Head of caudate nucleus (tissue), 42 donors: ENCODE measurements at places on chromosomes 6 and 20.

GRCh38 chr6:141989706-141989959, 143.1 kb upstream of the GJE1 start:
- DNase-seq: no peak

- DNase-seq: no peak
Observed at GRCh38 chr6:21831521-21832291, 238.2 kb downstream of the SOX4 start.

DNA sequence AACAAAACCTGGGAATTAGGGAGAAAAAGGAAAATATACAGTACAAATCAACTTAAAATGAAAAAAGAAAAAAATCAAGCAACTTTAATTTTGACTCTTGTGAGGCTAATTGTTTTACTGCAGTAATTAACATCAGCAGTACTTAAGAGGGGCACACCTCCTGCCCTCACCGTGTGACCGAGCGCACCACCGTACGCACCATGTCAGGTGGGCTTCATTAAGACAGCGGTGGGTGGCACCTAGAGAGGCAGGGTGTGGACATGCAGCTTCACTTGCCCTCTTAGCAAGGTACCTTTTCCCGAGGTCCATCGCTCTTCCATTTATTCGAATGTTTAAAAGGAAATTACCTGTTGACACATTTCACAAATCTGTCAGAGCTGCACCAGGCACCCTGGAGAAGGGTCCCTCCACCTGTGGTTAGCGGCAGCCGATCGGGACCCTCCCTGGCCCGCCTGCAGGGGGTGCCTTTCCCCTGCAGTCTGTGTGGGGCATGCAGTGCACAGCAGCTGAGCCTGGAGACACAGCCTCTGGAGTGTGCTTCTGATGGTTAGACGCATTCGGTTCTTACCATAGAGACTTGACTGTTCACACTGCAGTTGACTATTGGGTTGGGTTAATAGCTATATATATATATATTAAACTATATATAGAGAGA, 184.1 kb downstream of the TMEM242 start:
- no peak for DNase-seq

GRCh38 chr6:35425284-35425683, 26.9 kb upstream of the FANCE start:
- no peak for DNase-seq

GRCh38 chr6:105192707-105193465, 13.1 kb upstream of the POPDC3 start:
- no peak for DNase-seq

DNA sequence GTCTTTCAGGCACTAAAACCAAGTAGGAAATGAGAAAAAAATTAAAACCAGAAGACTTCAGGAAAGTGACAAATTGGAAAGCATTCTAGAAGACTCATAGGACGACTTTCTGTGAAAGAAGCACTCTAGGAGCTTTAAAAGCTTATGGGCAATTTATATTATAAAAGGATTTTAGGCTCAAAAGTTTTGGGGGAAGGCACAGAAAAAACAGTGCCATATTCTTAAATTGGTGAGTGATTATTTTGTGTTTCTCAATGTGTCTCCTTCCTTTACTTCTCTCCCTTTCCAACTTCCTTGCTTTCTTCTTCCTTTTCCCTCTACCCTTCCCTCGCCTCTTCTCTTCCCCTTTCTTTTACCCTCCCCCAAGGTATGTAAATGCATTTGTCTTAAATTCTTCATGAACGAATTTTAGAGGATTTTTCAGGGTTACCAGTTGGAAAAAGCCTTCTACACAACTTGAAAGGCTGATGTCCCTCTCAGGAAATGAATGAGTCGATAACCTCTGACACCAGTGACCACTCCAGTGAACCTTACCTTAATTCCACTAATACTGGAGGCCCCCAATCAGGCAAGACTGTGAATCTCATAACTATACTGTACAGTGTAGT, 2.6 kb upstream of the LIN28B start:
- no peak for DNase-seq

GRCh38 chr6:166402582-166403277, 20.0 kb upstream of the MPC1 start:
- DNase-seq: no peak

DNA sequence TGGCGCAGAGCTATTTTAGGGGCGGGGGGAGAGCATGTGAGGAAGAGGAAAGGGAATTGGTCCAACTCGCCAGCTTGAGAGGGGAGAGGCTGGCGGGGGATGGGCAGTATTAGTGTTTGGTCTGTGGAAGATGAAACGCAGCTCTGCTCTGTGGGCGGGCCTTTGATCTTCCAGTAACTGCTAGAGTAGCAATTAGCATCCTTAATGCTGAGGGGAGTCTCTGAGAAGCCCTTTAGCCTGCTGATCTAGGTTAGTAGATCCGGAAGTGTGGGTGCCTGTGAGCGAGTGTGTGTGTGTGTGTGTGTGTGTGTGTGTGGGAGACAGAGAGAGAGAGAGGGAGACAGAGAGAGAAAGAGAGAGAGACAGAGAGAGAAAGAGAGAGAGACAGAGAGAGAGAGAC, 117.2 kb upstream of the BACH2 start:
- DNase-seq: peak; percentile 20

- DNase-seq: no peak
Observed at GRCh38 chr20:37042986-37043972, 52.5 kb downstream of the RBL1 start.

- no peak for DNase-seq
Observed at GRCh38 chr6:79011940-79012339, 66.1 kb downstream of the PHIP start.

- DNase-seq: no peak
Observed at GRCh38 chr6:88982720-88983119, 19.3 kb upstream of the RNGTT start.

GRCh38 chr6:14984519-14984853, 261.4 kb upstream of the JARID2 start:
- no peak for DNase-seq

DNA sequence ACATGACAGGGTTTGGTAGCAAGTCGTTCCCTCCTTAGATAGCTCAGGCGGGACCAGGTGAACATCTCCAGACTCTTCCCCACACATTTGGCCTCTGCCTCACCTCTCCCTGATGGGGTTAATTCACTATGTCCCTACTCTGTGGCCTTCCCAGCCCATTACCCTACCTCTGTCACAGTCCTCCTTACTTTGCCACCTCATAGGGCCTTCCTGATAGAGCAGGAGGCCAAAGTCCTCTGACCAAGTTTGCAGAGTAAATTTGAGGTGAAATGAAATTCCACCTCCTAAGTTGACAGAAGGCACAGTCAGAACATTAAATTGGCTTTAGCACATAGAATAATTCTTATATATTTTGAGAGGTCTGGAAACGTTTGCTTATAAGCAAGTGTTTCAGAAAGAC, 53.1 kb upstream of the ARMC2 start:
- DNase-seq: no peak

GRCh38 chr6:51004380-51004779, 185.7 kb downstream of the TFAP2B start:
- DNase-seq: no peak

DNA sequence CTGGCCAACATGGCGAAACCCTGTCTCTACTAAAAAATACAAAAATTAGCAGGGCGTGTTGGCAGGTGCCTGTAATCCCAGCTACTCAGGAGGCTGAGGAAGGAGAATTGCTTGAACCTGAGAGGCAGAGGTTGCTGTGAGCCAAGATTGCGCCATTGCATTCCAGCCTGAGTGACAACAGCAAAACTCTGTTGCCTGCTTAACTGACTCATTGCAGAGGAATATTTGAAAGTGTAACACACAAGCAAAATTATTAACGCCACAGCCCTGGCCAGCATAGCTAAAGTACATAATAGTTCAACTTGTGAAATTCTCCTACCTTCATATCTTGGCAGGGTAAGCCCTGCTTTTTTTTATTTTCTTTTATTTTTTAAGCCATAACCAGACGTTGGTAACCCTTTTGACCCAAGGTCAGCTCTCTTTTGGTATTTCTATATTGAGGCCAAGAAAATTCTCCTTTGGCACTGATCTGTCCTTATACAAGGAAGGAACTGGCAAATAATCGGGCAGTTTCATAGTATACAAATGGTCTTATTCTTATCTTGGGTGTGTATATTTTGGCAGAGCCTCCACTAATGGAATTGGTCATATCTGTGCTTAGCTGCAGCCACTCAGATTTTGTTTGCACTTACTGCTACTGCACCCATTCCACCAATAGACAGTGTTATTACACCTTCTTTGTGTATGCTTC, 4.0 kb upstream of the ADGRF5 start:
- no peak for DNase-seq

DNA sequence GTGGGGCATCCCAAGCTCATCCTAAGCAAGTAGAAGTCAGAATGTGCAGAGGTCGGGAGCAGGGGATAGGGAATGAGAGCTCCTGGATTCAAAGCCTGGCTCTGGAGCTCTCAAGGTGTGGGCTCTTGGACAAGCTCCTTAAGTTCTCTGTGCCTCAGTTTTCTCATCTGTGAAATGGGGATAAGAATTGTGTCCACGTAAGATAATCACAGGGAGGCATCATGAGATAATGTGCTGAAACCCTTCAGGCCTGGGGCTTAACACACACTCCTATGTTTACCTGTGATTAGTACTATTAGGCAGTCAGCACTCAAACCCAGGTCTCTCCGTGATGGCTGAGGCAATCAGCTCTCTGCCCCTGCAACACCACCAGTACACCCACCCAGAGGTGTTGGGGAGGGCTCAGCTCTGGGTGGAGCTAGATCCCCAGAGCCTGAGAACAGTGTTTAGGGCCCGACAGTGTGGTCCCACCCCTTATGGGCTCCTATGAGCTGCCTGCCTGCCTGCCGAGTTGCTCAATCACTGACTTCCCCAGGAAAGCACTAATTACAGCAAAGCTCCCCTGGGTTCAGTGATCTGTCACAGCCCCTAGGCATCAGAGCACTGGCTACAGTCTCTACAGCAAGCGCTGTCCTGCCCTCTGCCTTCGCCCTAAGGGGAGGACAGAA, 6.3 kb upstream of the SIRPA start:
- no peak for DNase-seq

DNA sequence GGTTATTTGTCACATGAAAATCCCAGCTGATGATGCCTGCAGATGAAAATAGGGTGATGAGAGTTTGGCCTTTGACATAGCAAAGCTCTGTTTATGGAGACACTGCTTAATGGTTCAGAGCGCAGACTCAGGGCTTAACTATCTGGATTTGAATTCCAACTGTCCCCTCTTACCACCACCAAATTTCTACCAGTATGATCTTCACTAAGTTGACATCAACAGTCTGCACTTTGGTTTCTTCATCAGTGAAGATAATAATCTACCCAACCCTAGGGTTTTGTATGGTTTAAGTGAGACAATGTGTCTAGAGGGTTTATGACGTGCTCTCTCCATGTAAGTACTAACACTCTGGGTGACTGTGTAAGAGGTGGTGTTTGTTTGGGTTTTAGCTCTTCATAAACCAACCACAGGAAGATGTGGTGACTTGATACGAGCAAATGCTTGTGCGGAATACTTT, 151.4 kb upstream of the TNFAIP3 start:
- no peak for DNase-seq

DNA sequence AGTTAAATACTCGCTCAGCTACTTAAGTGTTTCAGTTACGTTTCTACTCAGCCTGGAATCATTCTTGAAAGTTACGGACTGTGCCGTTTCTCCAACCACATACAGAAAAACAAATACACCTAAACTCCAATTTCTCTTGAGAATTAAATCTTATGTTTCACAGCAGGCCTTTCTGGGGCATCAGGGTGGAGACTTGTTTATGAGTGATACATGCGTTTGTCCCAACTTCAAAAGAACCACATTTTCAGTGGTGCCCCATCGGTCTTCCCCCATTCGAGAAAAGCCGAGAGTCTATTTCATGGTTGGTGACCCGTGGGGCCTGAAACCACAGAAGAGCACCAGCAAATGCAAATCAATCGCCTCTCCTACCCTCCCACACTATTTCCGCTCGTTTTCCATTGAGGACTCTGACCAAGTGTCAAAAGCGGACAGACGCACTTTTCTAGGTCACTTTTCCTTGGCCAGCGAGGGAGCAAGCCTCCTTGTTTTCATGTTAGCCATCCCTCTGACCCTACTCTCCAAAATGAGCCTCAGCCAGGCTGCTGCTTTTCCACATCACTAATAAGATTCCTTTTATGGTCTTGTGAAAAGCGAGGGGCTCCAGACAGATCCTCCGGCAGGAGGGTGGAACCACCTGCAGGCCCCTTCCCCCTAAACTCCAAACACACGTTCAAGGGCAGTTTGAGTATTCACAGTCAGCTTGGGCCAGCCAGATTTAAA, 3.1 kb downstream of the JAG1 start:
- DNase-seq: no peak

DNA sequence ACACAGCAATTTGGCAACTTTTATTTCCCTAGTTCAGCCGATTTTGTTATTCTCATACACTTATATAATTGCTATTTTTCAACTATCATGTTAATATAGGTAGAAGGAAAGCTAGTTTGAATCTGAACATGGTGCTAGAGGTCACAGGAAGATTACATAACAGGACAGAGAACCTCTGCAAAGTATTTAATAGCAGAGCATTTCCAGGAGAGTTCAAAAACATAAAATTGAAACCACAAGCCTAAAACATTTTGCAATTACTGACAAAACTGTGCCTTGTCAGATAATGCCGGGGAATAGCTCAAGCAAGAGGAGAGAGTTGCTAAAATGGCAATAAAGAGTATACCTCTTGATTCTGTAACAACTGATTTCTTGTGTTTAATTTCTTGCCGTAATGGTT, 70.8 kb downstream of the TFAP2B start:
- DNase-seq: no peak

GRCh38 chr6:11324453-11325015, 92.1 kb upstream of the NEDD9 start:
- DNase-seq: no peak

GRCh38 chr6:112576423-112576822, 229.3 kb downstream of the RFPL4B start:
- no peak for DNase-seq

- DNase-seq: no peak
Observed at GRCh38 chr6:6008089-6008647, 1.4 kb upstream of the NRN1 start.

DNA sequence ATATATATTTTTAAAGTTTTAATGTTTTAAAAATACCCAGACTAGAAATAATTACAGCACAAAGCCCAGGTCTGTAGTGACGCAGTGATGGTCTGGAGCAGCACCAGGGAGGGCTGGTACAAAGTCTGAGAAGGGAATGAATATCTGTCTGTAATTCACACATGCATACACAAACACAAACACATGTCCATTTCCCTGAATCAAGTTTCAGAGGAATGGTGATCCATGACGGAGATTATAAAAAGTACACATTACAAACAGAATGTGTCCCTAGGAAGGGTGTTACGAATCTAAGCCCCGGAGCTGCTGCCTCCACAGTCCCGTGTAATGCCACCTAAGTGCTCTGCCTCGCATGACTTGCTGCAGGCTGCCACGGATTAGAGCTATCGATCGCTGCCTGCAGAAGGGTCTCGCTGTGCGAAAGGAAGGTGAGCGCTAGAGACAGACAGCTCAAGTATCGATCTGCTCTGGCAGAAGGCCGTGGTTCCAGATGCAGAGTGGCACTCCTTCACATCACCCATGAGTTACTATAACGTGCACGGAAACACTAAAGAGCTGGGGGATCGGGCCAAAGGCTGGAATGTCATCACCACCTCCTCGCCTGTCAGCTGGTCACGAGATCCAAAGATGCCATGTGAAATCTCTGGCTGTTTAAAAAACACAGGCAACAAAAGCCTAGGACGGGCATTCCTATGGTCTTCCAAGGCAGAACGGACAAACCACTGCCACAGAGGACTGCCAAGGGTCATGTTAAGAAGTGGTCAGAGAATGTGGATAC, 87.1 kb downstream of the INSM1 start:
- no peak for DNase-seq
